ENCODE measurements at places on chromosomes 1 and 21. TPM values are rescaled to one million over a fixed set of nuclear protein-coding genes. Genes with fewer than 3 reads are reported as not detected.

GRCh38 chr1:66413136-66413837 lies 120.7 kb upstream of the SGIP1 start:
- no peak for DNase-seq

The SPRR3 gene
- total RNA-seq = not detected

The SYTL1 gene
- 5.5 TPM for total RNA-seq

DNA sequence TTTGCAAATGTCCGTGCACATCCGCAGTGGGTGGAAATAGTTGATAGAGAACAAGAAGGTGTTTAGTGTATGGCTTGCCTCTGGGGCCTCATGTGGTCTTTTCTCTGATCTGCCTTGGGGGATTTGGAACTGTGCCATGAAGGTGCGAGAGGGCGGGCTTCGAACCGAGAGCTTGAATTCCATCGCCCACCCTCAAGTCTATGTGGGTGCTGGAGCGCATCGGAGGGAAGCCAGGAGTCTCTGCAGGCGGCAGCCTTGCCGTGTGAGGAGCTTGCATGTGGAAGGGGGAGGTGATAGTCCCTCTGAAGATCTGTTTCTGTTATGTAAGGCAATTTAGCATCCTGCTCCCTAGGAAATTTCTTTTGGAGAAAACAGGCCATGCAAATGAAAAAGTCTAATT lies 119.6 kb downstream of the HUNK start:
- DNase-seq = no peak

The CLCA4 gene
- not detected for total RNA-seq

- DNase-seq = no peak
Observed at GRCh38 chr1:200319148-200319547, 90.7 kb downstream of the ZNF281 start.

GRCh38 chr1:40699787-40700186 lies 8.3 kb downstream of the NFYC start:
- no peak for DNase-seq

The TMEM54 gene
- total RNA-seq = 56.6 TPM

The ARHGAP30 gene
- 16.4 TPM for total RNA-seq

GRCh38 chr1:158329300-158329699 lies 2.0 kb downstream of the CD1B start:
- DNase-seq = no peak

The RGS5 gene
- total RNA-seq = 1,210 TPM

The TEKT2 gene
- not detected for total RNA-seq

The GJA9 gene
- total RNA-seq = not detected

DNA sequence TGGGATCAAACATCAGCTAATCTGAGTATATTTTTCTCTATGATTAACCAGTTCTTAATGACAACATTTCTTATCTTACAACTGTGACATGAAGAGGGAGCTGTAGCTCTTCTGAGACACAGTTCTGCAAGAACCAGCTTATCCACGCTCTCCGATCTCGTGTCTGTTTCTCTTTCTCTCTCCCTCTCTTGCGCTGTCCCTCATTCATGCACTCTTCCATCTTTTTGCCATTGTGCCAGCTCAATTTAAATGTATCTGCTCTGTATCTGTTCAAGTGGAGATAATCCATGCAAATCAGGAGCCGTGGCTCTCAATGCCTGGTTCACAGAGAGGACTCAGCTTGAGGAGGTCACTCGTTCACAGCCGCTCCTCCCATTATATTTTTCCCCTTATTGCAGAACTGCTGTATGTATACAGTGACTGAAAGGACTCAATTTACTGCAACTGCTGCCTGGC lies 494.7 kb upstream of the ADGRL2 start:
- DNase-seq = no peak

DNA sequence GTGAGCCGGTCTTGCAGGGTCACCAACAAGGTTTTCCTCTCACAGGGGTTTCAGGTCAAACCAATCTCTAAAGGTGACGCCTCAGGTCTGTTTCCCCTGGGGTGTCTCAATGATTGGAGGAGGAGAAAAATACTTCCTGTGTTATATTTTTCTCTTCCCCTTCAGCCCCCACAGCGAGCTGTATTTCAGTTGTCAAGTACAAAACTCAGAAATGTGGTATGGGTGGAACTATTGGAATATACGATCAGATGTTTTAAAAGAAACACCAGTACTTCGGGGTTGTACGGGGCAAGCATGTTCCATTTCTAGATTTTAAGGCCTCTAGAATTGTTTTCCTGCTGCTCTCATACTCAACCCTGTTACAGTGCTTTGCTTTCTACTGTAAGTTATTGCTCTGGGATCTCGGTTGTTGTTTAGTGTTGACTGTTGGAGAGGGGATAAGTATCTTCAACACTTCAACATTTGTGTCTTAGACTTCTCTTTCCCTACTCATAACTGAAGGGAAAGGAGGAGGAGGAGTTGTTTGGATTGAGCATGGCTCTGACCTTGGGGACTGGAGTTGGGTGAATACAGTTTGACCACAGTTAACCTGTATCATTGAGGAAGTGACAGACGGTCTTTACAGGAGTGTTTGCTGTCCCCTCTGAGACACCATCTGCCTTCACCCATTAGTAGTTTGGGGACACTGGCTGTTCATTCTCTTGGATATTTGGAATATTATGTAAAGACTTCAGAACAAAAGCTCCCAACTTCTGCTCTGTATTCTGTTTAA lies 2.0 kb downstream of the MAPKAPK2 start:
- no peak for DNase-seq

The NDUFS2 gene
- total RNA-seq = 61.5 TPM

The RORC gene
- total RNA-seq = not detected

DNA sequence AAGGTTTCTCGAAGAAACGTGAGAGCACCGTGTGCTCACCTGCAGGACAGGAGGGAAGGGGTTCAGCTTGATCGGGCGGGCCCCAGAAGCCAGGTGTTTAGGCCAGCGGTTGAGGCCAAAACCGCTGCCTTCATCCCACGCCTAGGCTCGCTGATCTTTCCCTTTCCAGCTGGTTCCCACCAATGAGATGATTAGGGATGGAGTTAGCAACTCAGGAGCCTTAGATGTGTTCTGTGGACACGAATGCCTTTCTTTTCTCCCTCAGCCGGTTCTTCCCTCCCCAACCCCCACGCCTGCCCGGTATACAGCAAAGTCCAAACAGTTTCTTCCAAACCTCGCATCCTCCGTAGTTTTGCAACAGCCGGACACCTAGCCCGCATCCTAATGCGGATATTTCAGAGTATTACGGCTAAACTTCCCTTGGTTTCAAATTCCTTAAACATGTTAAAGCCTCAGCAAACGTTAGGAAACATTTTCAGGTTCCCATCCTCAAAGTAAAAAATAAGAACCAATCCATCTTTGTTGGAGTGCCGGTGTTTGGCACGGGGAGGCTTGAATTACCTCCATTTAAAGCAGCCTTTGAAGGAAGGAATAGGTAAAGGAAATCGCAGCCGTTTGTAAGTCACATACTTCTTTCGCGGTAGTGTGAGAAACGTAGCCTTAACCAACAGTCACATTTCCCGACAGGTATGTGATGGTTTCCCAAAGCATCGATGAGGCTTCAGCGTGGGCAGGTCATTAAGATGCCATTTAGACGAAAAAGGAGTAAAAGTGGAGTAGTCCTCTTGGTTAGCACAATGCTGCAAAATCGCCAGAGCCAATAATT lies 1.1 kb downstream of the LRRC8C start:
- DNase-seq = no peak

GRCh38 chr21:36163750-36164741 lies 7.4 kb downstream of the DOP1B start:
- DNase-seq = no peak

DNA sequence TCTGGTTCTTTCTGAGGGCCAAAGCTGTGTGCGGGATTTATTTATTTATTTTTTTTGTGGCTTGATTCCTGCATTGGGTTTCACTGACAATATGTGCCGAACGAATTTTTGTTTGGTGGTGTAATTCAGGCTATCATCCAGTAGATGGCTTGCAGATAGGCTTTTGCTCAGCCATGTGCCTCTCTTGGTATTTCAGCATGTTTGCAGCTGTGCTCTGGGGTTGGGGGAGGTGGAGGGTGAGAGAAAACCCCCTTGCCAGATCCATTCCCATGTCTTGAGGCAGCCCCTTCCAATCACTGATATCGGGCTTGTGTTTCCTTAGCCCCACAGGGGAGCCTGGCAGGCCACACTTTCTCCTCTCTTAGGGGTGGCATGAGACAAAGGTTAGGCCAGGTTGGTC lies 302.4 kb downstream of the PTGER3 start:
- DNase-seq = no peak

DNA sequence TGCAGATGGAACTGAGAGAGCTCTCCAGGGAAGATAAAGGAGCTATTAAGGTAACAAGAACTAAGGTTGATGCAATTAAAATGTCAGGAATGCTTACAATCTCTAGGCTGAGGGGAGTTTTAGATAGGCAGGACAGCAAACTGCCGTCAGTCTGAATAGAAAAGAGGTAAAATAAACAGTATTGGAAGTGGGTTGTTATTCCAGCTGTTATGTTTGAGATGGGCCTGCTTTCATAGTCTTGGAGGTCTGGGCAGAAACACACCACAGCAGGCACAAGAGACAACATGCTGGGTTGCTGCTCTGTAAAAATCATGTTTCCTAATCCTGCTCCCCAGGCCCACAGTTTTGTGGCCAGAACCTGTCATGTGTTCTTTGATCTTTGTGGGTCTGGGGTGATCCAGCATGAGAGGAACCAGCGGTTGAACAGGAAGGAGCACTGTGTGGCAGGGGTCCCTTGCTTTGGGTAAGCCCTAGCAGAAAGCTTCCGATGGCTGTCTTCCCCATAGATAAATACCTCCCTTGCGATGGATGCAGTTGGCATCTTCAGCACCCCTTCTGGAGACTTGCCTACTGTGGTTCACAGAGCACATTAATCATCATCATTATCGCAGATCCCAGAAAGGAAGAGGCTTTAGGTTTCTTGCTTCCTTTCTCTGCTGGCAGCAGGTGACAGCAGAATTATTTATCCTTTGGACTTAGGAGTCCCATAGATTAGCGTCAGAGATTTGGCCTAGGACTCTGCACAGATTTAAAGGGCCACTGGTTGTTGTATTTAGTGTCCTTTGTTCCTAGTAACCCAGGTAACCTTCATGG lies 97.1 kb downstream of the AK5 start:
- no peak for DNase-seq

DNA sequence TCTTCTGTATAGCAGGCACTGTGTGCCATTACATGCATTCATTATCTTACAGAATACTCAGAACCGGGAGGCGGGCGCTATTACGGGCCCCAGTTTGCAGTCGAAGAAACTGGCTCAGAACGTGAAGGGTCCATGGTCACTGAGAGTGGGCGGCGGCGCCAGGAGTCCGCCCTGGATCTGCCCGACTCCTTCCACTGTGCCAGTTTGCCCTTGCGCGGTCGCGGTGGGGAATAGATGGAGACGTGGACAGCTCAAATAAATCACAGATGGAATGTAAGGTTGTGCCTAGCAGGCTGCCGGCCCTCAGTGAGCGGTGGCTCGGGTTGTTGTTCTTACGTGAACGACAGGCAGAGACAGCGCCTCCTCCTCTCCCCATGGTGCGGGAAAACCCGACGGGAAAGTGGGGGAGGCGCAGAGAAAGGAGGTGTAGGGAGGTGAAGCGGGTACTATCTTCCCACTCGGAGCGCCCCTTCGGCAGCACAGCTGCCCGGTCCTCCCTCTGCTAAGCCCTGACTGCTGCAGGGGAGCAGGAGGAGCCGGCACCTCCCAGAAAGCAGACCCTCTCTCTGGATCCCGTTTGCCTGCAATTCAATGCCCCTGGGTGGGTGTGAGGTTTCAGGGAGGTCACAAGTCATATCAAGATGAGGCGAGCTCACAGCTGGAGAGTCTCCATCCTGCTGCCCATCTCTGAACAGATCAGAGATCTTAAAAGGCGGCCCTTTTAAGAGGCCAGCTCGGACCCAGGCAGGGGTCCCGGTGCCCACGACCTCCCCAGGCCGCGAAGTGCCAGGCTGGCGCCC lies 1.1 kb downstream of the COL9A2 start:
- DNase-seq = no peak

DNA sequence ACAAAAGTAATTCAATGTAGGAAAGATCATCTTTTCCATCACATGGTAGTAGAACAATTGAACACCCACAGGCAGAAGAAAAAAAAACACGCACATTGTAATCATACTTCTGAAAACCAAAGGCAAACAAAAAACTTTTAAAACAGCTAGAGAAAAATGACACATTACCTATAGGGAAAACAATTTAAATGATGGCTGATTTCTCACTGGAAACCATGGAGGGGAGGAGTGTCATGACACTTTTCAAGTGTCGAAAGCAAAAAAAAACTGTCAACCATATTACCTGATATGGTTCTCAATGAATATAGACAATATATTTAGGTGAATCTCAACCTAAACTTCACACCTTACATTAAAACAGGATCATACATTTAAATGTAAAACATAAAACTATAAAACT lies 776 bp upstream of the SLAMF7 start:
- no peak for DNase-seq

The SPATA1 gene
- 3.6 TPM for total RNA-seq

The NFYC gene
- total RNA-seq = 38.9 TPM

- no peak for DNase-seq
Observed at GRCh38 chr1:107147843-107148242, 7.0 kb downstream of the NTNG1 start.

DNA sequence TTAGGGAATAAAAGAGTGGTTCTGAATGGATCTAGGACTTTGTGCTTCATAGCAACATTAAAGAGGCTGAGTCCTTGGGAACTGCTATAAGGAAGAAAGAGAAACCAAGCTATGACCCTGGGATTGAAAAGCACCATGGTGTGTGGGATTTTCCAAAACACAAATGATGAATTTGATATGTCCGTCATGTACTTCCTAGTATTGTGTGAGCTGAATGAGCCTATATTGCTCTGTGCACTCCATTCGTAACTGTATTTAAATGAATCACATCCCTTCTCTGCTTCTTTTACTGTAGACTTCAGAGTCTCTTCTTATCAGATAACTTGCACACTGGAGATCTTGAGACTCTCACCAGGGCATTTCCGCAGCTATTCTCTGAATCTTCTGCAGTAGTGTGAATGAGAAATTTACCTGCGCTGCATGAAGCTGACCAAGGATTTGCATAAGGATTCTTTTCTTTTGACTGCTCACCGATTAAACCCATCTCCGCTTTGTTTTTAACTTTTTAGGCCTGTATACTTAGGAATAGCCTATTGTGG lies 23.1 kb upstream of the OR10J4 start:
- DNase-seq = no peak

The S100A16 gene
- 82.3 TPM for total RNA-seq

The AGMAT gene
- 0.21 TPM for total RNA-seq

The USH2A gene
- total RNA-seq = not detected

- no peak for DNase-seq
Observed at GRCh38 chr1:75733661-75734060, 9.2 kb downstream of the ACADM start.

GRCh38 chr1:9009438-9010370 lies 16.5 kb downstream of the SLC2A7 start:
- no peak for DNase-seq

DNA sequence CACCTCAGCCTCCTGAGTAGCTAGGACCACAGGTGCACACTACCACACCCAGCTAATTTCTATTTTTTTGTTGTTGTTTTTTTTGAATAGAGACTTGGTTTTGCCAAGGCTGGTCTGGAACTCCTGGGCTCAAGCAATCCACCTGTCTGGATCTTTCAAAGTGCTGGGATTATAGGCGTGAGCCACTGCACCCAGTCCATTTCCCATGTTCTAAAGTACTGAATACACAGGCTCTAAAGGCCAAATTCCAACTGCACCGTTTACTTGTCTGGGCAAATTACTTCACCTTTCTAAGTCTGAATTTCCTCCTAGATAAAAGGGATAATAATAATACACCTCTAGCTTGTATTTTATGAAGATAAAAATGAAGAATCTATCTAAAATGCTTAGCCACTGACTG lies 39.6 kb downstream of the FRRS1 start:
- no peak for DNase-seq

GRCh38 chr21:31795992-31796391 lies 64.1 kb upstream of the SCAF4 start:
- DNase-seq = no peak

All from thoracic aorta (tissue), 2 donors.